MM.1S (cell line): ENCODE measurements at places on chromosomes 2 and 18.

- no peak for DNase-seq
Measured at GRCh38 chr2:26298638-26299393, 47.1 kb upstream of the SELENOI start.

GRCh38 chr2:156562124-156562523, 125.9 kb downstream of the GPD2 start:
- DNase-seq, result no peak

- DNase-seq, result peak; percentile 58
Measured at GRCh38 chr2:199471443-199472057, 13.8 kb upstream of the SATB2 start.

DNA sequence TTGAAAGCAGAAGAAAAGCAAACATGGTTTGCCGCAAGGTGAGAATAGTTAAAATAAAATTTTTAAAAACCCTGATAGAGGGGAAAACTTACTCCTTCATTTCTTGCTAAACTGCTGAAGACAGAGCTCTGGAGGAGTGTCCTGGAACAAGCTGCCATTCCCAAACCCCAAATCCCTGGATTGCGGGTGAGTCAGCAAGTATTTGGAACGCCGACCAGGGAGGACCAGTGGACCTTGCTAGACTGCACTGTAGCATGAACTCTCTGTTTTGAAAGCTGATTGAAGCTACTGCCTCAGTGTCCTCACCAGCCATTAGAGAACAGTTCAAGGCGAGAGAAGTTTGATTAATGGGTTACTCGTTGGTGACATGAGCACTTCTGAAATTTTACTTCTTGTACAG, 99.4 kb upstream of the RASGRP3 start:
- no peak for DNase-seq

- no peak for DNase-seq
Measured at GRCh38 chr18:35770376-35771014, 189.0 kb downstream of the GALNT1 start.

GRCh38 chr18:38751898-38752297, 1186.3 kb upstream of the CELF4 start:
- no peak for DNase-seq

DNA sequence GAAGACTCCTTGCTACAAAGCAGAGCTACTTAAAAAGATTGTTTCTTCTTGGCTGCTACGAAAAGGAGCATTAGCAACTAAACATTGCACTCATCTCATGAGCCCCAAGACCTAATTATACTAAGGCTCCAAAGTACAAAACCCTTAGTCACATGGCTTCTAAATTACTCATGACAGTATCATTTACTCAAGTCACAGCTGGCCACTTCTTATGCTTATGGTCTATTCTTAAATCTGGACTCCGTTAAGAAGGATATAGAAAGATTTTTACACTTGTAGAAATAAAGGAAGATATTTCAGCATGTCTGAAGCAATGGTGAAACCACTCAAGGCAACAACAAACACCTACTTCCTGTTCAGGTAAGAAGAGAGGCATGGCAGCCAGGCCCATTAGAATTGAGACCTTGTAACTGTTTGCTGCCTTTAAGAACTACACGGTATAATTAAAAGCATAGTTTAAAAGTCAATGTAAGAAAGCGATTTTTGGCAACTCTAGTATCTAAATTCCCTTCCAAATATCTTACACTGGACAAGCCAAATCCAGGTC, 12.7 kb downstream of the ANKRD44 start:
- DNase-seq, result no peak

GRCh38 chr2:45272549-45273265, 263.5 kb upstream of the SIX2 start:
- no peak for DNase-seq

GRCh38 chr18:76374330-76375281, 120.4 kb downstream of the ZNF516 start:
- no peak for DNase-seq

DNA sequence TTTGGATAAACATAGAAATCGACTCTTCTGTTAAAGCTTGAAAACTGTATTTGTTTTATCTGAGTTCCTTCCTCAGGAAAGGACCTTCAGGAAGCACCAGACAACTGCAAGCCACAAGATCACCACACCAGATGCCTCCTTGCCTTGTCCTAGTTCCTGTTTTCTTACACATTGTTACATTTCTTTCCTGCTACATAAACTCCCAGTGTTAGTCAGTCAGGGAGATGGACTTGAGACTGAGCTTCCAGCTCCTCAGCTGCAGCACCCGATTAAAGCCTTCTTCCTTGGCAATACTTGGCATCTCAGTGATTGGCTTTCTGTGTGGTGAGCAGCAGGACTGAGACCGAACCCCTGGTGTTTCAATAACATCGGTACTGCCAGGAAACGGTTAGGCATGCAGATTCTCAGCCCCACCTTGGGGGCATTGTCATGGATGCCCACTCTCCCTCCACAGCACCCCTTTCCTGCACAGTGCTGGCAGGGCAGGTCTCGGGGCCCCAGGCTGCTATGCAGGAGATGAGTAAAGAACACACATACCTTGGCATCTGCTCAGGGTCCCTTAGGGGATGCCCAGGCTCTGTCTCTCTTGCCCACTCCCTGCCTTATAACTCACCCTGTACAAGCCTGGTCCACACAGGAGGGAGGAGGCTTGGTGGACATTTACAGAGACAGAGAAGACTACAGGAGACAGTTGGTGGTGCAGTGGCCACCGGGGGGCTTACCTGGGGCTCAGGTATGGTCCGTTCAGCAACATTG, 32.6 kb downstream of the ANKMY1 start:
- DNase-seq, result no peak

DNA sequence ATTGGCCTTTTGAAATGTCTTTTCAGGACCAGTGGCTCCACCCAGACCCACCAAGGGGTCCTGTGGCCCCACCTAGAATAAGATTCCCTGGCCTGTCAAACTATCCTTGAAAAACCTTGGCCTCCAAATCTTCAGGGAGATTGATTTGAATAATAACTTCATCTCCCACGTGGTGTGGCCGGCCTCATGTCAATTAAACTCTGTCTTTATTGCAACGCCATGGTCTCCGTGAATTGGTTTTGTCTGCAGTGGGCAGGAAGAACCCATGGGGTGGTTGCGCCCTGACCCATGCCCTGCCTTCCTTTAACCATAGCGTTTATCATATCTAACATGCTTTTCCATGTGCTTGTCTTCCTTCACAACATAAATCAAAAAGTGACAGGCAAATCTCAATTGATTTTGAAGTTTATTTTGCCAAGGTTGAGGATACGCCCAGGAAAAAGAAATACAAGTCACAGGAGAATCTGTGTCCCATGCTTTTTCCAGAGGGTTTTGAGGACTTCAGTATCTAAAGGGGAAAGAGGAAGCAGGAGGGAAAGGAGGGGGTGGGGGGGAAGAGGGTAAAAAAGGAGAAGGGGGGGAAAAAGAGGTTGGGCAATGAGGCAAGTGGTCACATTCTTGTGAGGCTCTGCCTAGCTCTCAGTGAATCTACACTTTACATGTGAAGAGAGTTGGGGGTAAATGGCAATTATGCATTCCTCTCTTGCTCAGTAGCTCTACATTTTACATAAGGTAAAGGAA, 66.5 kb upstream of the CABLES1 start:
- no peak for DNase-seq

DNA sequence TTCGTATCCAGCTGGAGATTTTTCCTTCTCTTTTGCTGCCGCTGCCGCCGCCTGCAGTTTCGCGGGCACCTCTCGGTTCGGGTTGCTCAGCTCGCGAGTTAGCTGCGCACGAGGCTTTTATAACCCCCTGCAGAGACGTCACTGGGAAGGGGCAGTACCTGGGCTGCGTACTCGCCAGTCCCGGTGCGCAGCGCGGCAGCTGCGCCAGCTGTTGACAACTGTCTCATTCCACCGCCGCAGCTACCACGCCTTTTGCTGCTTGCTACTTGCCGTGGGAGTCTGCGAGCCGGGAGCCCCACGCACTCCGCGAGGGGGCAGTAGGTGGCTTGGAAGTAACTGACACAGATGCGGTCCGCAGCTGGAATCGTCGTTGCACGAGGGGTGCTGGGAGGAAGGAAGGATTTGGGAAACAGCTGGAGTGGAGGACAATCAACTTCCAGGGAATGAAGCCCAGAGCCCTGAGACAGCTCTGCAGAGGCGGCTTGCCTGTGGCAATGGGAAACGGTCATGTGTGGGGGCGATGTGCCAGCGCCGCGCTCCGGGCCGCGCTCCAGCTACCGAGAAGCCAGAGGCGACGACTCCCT, at the start of gene TACR1:
TACR1 (minus strand) TSS at position 93 of the 584 bp plus-strand sequence. CDS start 586 bp downstream, outside the sequence.
- DNase-seq, result peak; percentile 85

- DNase-seq, result no peak
Measured at GRCh38 chr2:129460299-129461198, 518.9 kb upstream of the RAB6C start.

GRCh38 chr2:41691561-41691960, 356.3 kb upstream of the PKDCC start:
- DNase-seq, result no peak

DNA sequence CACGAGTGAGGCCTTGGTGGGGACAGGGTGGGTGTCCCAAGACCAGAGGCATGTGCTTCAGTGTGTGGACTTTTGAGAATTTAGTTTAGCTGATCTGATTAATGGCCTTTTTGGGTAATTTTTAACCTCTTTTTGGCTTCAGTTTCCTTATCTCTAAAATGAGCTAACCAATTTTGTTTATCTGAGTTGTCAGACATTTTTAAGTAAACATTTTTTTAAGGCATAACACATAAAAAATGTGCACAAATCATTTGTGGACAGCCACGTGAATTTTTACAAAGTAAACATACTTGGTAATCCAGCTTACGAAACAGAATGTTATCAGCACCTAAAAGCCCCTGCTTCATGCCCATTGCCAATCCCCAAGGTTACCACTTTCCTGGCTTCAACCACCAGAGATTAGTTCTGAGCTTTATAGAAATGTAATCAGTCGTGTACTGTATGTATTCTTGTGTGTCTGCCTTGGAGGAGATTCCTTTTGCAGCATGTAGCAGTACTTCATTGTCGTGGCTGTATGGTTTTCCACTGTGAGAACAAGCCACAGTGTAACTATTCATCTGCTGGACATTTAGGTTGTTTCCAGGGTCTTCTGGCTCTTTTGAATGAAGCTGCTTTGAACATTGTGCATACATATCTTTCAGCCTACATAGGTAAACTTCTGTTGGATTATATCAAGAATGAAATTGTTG, 8.4 kb upstream of the INO80C start:
- no peak for DNase-seq

GRCh38 chr2:1632002-1632348, 112.3 kb downstream of the PXDN start:
- DNase-seq, result peak; percentile 45

- DNase-seq, result no peak
Measured at GRCh38 chr2:227462972-227463931, 8.7 kb upstream of the AGFG1 start.
